ENCODE measurements at places on chromosomes 2 and 18.

GRCh38 chr18:9771977-9772660, 64.0 kb downstream of the RAB31 start:
- DNase-seq = no peak

DNA sequence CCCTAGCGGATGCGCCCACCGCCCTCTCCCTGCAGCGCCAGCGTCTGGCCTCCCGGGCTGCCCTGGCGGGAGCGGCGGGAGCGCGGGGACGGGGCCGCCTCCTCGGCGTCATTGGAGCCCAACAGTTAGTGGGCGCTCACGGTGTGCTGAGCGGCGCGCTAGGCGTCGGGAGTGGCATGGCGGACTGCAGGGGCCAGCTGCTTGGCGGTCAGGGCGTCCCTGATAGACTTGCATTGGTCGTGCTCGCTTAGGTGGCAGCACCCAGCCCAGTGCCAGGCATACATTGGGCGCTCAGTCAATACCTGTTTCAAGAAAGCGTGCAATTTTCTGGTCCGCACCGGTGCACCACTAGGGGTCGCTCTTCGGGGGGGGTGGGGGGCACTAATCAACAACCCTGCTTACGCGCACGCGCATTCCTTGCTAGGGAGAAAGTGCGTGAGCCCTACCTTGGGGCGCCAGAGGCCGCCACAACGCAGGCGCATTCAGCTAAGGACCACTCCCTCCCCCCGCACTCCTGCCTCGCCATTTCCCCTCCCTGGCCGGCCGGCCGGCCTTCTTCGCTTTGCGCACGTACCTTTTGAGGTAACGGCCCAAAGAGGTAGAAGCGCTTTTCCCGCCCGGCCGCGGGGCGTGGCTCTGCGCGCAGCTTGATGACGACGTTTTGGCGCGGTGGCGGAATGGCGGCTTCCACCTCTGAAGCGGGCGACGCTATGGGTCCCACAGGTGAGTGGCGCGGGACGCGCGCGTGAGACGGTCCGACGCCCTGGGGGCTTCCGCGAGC, 411 bp upstream of the MZT2A start:
- peak; percentile 87 for DNase-seq

DNA sequence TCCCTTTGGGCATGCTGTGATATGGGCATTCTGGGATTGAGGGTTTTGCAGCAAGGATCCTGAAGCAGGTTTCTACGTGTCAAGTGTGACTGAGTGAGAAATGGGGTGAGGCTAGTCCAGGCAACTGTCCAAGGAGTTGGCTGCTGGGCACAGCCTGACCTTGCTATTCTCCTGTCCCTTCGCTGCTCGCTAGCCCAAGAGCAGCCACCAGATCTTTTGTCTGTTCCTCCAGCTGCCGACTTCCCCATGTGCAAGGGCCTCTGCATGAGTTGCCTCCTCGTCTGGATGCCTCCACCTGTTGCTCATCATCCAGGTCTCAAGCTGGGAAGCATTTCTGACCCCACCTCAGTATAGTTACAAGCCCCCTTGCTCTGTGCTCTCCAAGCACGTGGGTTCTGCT, 71.1 kb downstream of the DYSF start:
- DNase-seq = no peak

DNA sequence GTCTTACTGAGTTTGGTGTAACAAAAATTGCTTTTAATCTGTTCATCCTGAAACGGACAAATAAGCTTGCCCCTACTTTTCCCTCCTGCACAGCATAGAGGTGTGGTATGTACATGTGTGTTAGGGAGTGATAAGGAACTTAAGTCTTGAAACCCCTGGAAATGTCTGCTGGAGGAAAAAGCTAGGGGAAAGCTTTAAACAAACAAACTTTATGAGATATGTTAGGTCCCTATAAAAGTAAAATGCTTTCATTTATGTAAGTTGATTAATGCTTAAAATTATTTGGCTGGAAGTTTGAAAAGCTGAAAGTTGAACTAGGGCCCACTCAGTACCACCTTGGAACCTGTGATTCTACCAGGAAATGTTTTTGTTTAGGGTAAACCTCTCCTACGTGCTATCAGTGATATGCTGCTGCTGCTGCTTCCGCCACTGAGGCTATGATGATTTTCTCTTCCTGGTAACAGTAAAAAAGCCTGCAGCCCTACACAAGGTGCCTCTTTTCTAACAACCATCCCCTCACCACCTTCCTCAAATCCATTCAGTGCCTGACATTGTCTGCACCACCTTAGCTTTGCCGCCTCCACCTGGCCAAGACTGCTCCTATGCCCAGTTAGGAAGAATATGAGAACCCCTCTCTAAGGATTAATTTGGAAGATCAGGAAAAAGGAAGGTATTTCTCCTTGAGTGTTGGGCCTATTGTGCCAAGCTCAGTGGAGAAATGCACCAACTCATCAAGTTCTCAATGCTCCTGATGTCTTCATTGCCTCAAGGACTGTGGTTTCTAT, 2.5 kb upstream of the YES1 start:
- no peak for DNase-seq

DNA sequence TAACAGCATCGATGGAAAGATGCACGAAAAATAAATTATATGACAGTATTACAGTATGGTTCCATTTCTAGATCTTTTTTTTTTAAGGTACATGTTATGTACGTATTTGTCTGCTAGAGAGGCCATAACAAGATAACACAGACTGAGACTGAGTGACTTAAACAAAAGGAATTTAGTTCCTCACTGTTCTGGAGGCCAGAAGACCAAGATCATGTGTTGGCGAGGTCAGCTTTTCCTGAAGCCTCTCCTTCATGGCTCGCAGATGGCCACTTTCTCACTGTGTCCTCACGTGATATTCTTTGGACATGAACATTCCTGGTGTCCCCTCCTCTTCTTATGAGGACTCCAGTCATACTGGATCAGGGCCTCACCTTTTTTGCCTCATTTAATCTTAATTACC, 177.4 kb downstream of the CAPN13 start:
- no peak for DNase-seq

- DNase-seq = no peak
These were observed 11.0 kb upstream of the SIX3 start for GRCh38 chr2:44930274-44931197.

DNA sequence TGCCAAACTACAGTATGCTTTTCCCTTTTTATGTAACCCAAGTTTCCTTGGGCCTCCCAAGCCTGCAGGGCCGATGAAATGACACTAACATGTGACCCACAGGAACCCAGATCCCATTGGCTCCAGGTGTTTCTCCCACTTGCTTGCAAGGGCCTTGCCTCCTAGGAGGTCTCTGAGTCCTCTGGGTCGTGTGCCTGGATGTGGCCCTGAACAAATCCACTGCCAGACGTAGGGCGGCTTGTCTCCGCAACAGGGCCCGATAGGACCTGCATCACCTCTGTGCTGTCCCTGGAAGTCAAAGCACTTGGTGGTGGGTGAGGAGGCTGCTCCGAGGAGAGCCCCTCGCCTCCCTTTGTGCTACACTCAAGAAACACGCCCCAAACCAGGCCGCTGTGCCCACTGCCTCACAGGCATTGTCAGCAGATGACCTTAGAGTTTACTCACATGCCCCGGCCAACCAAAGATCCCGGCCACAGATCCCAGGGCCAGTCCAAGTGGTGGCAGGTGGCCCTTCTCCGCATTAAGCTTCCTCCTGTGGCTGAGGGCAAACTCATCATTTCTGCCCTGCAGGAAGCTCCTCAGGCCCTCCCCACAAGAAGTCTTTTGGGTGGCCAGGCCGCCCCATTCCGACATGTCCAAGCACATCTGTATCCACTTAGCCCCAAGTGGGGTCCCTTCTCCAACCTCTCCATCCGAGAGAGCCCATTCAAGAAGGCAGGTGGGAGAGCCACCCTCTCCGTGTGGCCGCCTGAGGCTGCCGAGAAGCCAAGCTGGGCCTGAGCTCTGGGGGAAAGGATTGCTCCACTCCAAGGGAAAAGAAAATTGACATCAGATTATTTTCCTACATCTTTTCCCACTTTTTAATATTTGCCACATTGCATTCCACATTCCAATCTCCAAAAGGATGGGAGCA, 76.7 kb downstream of the GFPT1 start:
- DNase-seq = no peak

GRCh38 chr2:231627384-231628120, 34.9 kb downstream of the TEX44 start:
- no peak for DNase-seq

- DNase-seq = no peak
These were observed 412.4 kb downstream of the MTX2 start for GRCh38 chr2:176681584-176682115.

- no peak for DNase-seq
These were observed 80.7 kb upstream of the STON1 start for GRCh38 chr2:48449073-48449840.

DNA sequence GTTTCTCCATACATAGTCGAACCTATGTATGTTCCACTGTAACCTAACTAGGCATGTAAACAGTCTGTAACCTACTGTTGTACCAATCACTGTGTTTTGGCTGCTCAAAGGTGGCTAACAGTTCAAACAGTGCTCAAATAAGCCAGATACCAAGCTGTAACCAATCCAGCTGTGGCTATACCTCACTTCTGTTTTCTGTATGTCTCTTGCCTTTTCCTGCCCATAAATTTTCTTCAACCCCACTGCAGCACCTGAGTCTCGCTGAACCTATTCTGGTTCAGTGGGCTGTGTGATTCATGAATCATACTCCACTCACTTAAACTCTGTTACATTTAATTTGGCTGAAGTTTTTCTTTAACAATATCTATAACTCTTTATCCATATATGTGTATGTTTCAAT, 340.7 kb downstream of the LPIN1 start:
- no peak for DNase-seq

DNA sequence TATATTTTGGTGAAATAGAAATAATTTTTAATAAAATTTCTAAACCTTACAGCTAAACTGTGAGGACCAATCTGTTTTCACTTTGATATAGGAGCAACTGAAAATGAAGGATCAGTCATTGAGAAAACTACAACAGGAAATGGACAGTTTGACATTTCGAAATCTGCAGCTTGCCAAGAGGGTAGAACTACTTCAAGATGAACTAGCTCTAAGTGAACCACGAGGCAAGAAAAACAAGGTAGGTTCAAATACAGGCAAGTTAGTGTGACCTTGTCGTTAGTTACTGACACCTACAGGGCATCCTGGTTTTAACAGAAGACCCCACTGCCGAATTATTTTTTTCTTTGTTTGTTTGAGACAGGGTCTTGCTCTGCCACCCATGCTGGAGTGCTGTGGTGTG, 75.5 kb upstream of the STON1 start:
- no peak for DNase-seq

DNA sequence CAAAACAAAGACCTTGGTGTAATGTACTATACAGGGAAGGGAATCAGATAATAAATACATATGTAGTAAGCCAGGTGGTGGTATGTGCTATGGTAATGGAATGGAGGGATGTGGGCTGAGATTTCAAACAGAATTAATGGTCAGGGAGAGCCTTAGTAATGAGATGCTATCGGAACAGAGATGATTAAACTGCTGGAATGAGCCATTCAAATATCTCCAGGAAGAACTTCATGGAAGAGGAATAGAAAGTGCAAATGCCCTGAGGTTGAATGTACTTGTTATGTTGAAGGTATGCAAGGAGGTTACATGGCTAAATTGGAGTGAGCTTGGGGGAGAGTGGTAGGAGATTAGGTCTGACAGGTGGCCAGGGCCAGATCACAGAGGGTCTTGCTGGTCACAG, 5.1 kb downstream of the SERPINB11 start:
- DNase-seq = no peak

GRCh38 chr2:238401551-238401950, 25.2 kb upstream of the ASB1 start:
- no peak for DNase-seq

DNA sequence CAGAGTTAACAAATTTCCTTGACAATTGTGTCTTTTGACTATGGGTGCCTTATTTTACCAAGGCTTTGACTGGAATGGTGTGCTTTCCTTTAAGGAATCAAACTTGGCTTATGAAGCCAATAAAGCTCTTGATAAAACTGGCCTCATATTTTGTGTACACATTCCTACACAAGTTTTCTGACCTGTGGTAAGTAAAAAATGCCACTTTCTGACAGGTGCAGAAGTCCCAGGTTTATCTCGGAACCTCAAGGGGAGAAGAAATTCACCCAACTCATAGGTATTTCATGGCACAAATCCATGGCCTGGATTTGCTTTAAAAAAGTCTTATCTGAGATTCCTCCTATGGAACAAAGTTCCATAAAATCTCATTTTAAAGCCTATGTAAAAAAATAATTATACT, 880.6 kb upstream of the LRATD1 start:
- no peak for DNase-seq

DNA sequence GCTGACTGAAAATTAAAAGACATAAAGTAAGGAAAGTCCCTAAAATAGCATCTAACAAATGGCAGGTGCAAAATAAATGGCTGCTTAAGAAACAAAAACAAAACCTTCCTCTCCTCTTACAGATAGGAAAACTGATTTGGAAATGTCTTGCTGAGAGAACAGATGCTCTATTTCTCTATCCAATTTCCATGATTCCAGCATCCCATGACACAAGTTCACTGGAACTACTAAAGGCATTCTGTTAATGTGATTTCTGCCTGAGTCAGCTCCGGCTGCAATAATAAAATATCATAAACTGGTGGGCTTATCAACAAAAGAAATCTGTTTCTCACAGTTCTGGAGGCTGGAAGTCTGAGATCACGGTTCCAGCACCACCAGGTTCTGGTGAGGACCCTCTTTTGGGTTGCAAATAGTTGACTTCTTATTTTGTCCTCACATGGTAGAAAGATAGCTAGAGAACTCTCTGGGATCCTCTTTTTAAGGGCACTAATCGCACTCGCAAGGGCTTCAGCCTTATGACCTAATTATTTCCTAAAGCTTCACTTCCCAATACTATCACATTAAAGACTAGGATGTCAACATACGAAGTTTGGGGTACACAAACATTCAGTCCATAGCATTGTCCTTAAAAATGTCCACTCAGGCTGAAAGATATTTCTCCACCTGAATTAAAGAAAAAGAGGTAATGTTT, 78.2 kb upstream of the GALNT3 start:
- no peak for DNase-seq

DNA sequence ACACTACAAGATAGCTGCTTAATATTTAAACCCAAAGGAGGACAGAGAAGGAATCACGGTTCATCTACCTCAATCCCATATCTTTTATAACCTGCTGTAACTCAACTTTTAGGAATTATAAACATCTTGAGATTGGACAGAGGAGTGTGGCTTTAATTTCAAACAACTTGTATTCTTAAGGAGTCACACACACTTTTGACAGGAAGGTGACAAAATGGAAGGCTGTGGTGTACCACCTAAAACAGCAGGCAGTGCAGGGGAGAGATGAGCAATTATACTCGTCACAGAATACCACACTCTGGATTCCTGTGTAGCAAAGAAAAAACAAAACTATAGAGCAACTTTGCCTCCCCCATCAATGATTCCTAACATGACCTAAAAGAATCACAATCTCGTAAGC, 194.8 kb downstream of the ZEB2 start:
- no peak for DNase-seq

- DNase-seq = no peak
These were observed 105.1 kb downstream of the NUP35 start for GRCh38 chr2:183229386-183229785.

GRCh38 chr18:62285281-62285680, 39.8 kb upstream of the TNFRSF11A start:
- no peak for DNase-seq

GRCh38 chr2:64586883-64587481, 62.9 kb downstream of the AFTPH start:
- DNase-seq = no peak

- DNase-seq = no peak
These were observed 37.3 kb downstream of the CFAP36 start for GRCh38 chr2:55556809-55557208.

GRCh38 chr2:40725950-40726349, 274.1 kb upstream of the SLC8A1 start:
- DNase-seq = no peak

Measured in uterus (tissue), 4 donors.